Prostate gland (tissue), 2 donors: ENCODE measurements at places on chromosomes 3 and 15. TPM values are rescaled to one million over a fixed set of nuclear protein-coding genes. Genes with fewer than 3 reads are reported as not detected.

The NRROS gene
- total RNA-seq = 5.5 TPM

The CTXND1 gene
- 0.96 TPM for total RNA-seq

The FBXL2 gene
- total RNA-seq = 3.7 TPM

The CSPG5 gene
- total RNA-seq = 1.2 TPM

The SSR3 gene
- total RNA-seq = 102 TPM

The SIDT1 gene
- 31.2 TPM for total RNA-seq

DNA sequence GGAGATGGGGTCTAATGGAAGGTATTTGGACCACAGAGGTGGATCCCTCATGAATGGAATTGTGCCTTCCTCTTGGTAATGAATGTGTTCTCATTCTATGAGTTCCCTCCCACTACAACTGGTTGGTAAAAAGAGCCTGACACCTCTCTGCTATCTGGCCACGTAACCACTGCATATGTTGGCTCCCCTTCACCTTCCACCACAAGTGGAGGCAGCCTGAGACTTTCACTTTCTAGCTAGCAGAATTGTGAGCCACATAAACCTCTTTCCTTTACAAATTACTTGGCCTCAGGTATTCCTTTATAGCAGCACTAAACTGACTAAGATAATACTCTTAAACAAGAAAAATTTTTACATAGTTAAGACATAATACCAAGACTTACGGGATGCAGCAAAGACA, 155.3 kb downstream of the NR1I2 start:
- H3K36me3 ChIP-seq = no peaks in the 10 kb centered on the region
- H3K27ac ChIP-seq = no peak overlapping the region
- DNase-seq = no peak
- H3K4me3 ChIP-seq = no peak overlapping the region
- no peaks in the 10 kb centered on the region for H3K27me3 ChIP-seq

DNA sequence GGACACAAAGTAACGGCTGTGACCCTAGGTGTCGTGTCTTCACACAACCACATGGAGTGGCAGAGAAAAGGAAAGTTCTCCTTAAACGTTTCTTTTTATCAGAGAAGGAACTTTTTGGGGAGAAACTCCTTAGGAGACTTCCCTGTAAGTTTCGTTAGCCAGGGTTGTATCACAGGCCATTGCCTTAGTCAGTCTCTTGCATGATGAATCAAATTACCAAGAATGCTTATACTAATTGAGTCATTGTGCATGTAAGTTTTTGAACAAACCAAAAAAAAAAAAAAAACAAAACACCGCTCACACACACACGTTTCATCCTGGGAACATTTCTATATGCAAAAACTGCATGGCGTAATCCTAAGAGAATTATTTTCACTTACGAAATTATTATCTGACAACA, 150.4 kb upstream of the SATB1 start:
- no peak overlapping the region for H3K4me3 ChIP-seq
- DNase-seq = no peak
- no peak overlapping the region for H3K27ac ChIP-seq
- no peaks in the 10 kb centered on the region for H3K4me1 ChIP-seq
- H3K36me3 ChIP-seq = no peaks in the 10 kb centered on the region

GRCh38 chr15:80856809-80857377, 77.7 kb downstream of the CEMIP start:
- H3K4me3 ChIP-seq = no peak overlapping the region
- H3K27me3 ChIP-seq = no peaks in the 10 kb centered on the region
- peaks cover 6% of the 10 kb centered on the region for H3K4me1 ChIP-seq
- peak; percentile 74 for DNase-seq

GRCh38 chr3:195906865-195907683, 1.3 kb downstream of the TNK2 start:
- DNase-seq = peak; percentile 88
- no peaks in the 10 kb centered on the region for H3K27me3 ChIP-seq
- H3K4me3 ChIP-seq = peak overlapping the region; percentile 80
- peaks cover 21% of the 10 kb centered on the region for H3K4me1 ChIP-seq
- no peaks in the 10 kb centered on the region for H3K36me3 ChIP-seq

GRCh38 chr3:3577823-3578222, 221.4 kb upstream of the LRRN1 start:
- H3K27me3 ChIP-seq = no peaks in the 10 kb centered on the region
- H3K4me1 ChIP-seq = no peaks in the 10 kb centered on the region
- DNase-seq = no peak
- no peak overlapping the region for H3K27ac ChIP-seq
- no peak overlapping the region for H3K4me3 ChIP-seq

DNA sequence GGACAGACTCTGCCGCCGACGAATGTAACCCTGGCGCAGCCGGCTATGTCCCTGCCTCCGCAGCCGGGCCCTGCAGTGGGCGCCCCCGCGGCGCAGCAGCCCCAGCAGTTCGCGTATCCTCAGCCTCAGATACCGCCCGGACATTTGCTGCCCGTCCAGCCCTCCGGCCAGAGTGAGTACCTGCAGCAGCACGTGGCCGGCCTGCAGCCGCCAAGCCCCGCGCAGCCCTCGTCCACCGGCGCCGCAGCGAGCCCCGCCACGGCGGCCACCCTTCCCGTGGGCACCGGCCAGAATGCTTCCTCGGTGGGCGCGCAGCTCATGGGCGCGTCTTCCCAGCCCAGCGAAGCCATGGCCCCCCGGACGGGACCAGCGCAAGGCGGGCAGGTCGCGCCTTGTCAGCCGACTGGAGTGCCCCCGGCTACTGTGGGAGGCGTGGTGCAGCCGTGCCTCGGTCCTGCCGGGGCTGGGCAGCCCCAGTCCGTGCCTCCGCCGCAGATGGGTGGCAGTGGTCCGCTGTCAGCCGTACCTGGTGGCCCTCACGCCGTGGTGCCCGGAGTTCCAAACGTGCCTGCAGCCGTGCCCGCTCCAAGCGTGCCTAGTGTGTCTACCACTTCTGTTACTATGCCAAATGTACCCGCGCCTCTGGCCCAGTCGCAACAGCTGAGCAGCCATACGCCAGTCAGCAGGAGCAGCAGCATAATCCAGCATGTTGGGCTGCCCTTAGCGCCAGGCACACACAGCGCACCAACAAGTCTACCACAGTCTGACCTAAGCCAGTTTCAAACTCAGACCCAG, 2.4 kb downstream of the TSC22D2 start:
- peak overlapping the region; percentile 74 for H3K4me3 ChIP-seq
- H3K27me3 ChIP-seq = no peaks in the 10 kb centered on the region
- H3K36me3 ChIP-seq = no peaks in the 10 kb centered on the region

- no peak overlapping the region for H3K4me3 ChIP-seq
- H3K36me3 ChIP-seq = no peaks in the 10 kb centered on the region
- no peak overlapping the region for H3K27ac ChIP-seq
- DNase-seq = no peak
Measured at GRCh38 chr3:125965505-125965904, 3.5 kb upstream of the ROPN1B start.

DNA sequence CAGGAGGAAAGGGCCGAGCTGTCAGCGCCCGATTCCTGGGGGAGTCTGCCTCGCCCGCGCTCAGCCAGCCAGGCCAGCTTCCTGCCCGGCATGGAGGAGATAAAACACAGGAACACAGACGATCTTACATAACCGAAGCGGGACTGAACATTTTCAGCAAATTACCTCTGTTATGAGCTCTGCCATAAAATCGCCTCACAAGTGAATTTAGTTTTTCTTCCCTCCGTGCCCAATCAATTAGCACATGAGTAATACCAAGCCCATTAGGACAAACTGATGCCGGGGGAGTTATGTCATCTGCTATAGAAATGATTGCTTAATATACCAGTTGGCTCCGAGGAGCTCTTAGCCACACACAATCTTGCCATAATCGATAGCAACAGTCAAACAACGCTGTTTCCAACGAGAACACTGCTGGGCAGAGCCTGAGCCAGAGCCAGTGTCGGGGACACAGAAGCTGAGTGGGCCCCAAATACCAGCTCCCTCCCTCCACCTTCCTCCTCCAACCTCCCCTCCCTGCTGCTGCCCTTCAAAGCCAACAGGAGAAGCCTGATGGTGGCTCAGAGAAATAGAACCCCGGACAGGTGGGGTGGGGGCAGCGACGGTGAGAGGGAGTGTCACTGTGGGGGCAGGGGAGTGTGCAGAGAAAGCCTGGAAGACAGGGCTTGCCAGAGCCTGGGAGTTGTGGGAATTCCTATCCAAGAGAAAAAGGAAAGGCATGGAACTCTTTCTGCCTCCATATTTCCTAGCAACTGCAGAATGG, 279.4 kb upstream of the TLE3 start:
- no peak overlapping the region for H3K27ac ChIP-seq
- no peaks in the 10 kb centered on the region for H3K36me3 ChIP-seq
- H3K27me3 ChIP-seq = no peaks in the 10 kb centered on the region
- H3K4me1 ChIP-seq = peaks cover 5% of the 10 kb centered on the region
- no peak overlapping the region for H3K4me3 ChIP-seq

DNA sequence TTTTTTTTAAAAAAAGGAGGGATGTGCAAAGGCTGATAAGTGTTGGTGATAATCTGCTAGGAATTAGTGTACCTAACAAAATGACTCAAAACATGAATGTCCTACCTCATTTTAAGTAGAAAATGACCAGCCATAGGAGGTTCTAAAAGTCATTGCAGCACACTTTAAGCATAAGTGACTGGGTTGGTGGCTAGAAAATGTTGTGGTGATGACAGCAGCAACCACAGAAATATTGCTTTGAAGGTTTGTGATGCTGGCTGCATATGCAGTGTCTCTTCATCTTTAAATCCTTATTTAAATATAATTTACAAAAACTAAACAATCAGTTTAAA, 55.2 kb downstream of the CMSS1 start:
- no peak overlapping the region for H3K4me3 ChIP-seq
- H3K4me1 ChIP-seq = no peaks in the 10 kb centered on the region
- H3K36me3 ChIP-seq = no peaks in the 10 kb centered on the region
- H3K27ac ChIP-seq = peak overlapping the region; percentile 83
- H3K27me3 ChIP-seq = no peaks in the 10 kb centered on the region
- no peak for DNase-seq

- no peak overlapping the region for H3K4me3 ChIP-seq
- H3K36me3 ChIP-seq = no peaks in the 10 kb centered on the region
- no peaks in the 10 kb centered on the region for H3K27me3 ChIP-seq
- no peak for DNase-seq
- H3K4me1 ChIP-seq = no peaks in the 10 kb centered on the region
Measured at GRCh38 chr3:77052051-77052501, 12.2 kb downstream of the ROBO2 start.

DNA sequence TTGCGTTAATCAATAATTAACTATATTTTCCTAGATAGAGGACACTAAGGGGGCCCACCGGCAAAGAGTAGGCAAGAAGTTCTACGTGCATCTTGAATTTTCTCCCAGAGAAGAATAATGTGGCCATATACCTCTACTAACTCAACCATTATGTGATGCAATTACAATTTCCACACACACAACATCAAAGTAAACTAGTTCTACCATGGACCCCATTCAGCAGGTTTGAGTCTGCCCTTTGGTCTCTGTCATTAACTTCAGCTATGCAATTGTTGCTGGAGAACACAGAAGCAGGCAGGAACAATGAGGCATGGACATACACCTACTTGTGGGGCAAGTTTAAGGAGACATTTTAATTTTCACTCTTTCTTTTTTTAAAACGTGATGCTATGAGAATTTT, 705.9 kb downstream of the PDCD6IP start:
- no peak overlapping the region for H3K27ac ChIP-seq
- no peaks in the 10 kb centered on the region for H3K27me3 ChIP-seq
- H3K4me1 ChIP-seq = no peaks in the 10 kb centered on the region
- DNase-seq = no peak
- no peaks in the 10 kb centered on the region for H3K36me3 ChIP-seq

- no peak overlapping the region for H3K27ac ChIP-seq
- H3K4me3 ChIP-seq = no peak overlapping the region
- no peak for DNase-seq
- H3K4me1 ChIP-seq = no peaks in the 10 kb centered on the region
Measured at GRCh38 chr3:157857440-157857839, 248.8 kb downstream of the SHOX2 start.
